ENCODE measurements at places on chromosomes 3 and 15.

DNA sequence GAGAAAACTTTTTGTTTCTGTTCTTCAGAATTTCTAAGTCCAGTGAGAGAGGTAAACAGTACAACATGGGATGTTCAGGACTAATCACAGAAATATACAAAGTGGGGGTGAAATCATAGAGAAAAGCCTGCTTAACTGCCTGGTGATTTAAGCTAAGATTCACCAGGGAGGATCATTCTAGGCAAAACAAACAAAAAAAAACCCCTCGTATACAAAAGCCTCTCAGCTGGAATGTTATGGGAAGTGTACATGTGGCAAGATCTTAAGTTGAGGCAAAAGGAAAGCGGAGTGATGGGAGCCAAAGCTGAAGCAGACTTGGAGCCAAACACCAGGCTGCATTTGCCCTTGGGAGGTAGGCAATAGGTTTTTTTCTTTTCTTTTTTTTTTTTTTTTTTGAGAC is 40.0 kb upstream of the TJP1 start:
- DNase-seq, result no peak

- no peak for DNase-seq
Measured at GRCh38 chr3:125119752-125120378, 64.1 kb upstream of the HEG1 start.

DNA sequence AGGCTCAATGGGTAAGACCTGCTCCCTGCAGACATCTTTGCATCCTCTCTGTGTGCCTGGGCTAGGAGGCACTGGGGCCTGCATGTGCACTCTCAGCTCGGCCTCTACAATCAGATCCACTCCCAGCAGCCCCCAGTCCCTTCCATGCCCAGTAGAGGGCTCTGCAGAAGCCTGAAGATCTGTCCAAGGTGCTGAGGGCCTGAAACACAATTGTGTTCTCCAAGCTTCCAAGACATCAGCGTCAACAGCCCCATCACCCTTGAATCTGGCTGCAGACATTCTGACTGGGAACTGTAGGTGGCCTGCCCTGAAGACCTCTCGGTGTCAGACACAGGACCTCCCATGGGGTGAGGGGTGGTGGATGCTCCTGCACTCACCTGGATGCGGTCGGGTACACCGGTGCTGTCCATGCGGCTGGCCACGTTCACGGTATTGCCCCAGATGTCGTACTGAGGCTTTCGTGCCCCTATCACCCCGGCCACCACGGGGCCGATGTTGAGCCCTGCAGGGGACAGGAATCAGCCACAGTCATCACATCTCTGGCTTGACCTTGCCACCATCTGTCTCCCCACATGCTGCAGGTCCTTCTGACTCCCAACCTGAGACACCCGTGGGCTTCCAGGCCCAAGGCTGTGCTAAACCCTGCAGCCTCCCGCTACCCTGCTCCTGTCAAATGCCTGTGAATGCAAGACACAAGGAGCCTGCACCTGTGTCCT is 84.7 kb downstream of the SEC22A start:
- no peak for DNase-seq

DNA sequence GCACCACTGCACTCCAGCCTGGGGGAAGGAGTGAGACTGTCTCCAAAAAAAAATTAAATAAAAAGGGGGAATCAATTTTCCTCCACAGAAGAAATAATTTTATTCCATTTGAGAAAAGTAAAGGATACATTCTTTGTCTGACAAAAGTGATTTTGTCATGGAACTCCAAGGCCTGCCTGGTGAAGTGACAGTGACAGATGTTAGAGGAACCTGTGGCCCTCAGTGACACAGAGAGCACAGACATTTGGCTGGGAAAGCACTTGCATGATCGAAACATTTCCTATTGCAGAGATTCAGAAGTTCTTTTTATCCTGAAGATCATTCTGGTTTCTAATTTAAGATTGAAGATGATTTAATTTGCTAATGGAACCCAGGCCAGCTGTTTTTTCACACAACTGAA is 5.9 kb downstream of the LYSMD4 start:
- no peak for DNase-seq

DNA sequence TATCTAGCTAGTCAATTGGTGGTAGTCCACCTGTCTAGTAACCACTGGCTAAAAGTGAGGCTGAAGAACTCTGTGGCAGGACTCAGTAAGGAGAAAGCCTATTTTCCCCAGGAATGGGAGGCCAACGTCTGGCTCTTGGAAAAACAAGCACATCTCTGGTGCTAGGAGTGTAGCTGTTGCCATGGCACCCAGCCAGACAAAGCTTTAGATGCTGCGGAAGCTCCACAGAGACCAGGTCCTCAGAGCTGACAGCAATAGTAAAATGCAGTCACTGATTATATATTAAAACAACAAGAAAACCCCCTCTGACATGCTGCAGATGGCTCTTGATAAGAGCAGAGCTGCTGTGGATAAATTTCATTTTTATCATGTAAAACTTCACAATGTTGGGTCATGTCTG is 124.9 kb upstream of the STRIT1 start:
- DNase-seq, result no peak

DNA sequence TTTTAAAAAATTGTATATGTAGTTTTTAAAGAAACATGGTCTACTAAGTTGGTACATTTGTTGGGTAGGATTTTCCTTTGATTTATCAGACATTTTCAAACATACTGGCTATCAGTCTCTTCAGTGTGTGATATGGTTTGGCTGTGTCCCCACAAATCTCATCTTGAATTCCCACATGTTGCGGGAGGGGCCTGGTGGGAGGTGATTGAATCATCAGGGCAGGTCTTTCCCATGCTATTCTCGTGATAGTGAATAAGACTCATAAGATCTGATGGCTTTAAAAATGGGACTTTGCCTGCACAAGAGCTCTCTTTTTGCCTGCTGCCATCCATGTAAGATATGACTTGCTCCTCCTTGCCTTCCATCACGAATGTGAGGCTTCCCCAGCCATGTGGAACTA is 121.9 kb downstream of the ABI3BP start:
- DNase-seq, result no peak

DNA sequence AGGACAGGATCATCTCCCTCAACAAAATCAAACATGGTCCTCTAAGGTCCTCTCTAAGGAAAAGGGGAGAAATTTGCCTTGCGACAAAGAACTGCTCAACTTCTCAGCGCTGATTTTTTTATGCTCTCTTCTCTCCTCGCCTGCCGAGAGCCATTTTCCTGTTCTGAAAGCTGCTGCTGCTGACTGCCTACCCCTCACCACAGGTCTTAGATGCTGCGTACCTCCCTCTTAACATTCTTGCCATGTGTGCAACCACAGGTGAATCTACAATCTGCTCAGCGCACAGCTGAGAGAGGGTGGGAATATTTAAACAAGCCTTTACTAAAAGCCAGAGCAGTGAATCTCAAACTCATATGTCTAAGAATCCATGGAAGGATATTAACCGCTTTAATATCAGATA is 210.7 kb downstream of the SSR3 start:
- DNase-seq, result no peak

- DNase-seq, result no peak
Measured at GRCh38 chr15:34362047-34362773, 4.8 kb downstream of the LPCAT4 start.

DNA sequence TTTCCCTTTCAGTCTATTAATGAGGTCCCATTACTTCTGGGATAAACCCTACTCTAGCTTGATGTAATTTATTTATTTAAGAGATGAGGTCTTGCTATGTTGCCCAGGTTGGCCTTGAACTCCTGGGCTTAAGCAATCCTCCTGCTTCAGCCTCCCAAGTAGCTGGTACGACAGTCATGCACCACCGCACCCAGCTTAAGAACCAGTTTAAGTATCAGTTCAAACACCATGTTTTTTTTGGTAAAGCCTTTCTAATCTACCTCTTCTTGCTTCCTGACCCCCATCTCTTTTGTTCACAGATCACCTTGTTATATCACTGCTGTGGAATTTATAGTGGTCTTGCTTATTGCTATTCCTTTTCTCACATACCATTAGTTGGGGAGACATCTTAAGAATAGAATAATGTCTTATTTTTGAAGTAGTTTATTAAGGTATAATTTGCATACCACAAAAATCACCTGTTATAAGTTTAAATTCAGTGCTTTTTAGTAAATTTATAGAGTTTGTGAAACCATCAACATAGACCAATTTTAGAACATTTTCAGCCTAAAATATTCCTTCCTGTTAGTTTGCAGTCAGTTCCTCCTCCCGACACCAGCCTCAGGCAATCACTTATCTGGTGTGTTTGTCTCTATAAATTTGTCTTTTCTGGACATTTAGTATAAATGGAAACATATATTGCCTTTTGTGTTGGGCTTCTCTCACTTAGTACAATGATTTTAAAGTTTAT is 257.9 kb downstream of the PDCD6IP start:
- no peak for DNase-seq

DNA sequence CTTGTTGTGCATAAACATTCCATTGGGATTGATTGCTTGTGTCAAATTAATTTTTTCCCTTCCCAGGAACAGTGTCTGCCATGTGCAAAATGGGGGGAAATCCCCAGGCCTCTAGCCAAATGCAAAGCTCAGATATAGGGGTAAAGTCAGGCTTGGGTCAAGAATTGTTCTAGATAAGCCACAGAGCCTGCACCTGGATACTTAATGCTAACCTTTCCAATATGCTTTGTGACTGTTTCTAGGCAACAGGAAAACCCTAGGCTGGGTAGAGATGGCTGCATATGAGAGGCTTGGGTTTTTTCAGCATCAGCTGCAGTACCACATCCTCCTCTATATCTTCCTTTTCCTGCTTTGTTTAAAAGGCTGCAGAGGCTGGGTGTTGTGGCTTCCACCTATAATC is 61.9 kb upstream of the ROPN1 start:
- DNase-seq, result no peak

GRCh38 chr3:188868803-188869202 is 303.0 kb upstream of the TPRG1 start:
- DNase-seq, result no peak

- DNase-seq, result no peak
Measured at GRCh38 chr3:129164500-129164899, 3.6 kb upstream of the ISY1 start.

DNA sequence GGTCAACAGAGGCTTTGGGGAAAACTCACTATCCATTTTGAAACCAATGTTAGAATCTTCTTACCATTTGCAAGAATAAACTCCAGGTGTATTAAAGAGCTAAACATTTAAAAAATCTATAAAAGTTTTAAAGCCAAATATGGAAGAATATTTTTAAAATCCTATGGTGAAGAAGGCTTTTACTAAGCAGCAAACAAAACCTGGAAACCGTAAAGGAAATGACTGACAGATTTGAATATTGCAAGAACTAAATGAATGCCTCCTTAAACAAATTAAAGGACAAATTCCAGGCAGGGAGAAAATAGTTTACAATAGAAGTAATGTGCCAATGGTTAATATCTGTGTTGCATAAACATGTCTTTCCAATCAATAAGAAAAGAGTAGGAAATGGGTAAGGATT is 68.1 kb downstream of the KLF15 start:
- no peak for DNase-seq

DNA sequence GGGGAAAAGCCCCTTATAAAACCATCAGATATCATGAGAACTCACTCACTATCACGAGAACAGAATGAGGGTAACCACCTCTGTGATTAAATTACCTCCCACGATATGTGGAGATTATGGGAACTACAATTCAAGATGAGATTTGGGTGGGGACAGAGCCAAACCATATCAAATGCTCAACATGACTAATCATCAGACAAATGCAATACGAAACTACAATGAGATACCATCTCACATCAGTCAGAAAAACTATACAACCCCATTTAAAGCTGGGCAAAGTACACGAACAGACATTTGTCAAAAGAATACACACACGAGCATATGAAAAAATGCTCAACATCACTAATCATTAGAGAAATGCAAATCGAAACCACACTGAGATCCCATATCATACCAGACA is 67.7 kb downstream of the SCAPER start:
- DNase-seq, result no peak

DNA sequence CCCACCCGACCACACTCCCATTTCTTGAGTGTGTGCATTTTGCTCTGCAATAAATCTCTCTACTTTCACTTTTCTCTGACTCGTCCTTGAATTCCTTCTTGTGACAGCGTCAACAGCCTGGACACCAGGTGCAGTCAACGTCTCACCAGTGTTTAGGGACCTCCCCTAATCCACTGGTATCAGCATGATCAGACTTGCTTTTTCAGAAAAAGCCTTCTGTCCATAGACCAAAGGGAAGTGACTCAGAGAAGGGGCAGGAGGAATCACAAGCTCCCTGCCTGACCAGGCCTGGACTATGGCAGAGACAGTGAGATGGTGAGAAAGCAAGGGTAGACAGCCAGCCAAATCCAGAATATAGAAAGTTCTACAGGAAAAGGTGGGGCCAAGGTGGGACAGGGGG is 15.5 kb downstream of the CCR5 start:
- no peak for DNase-seq

DNA sequence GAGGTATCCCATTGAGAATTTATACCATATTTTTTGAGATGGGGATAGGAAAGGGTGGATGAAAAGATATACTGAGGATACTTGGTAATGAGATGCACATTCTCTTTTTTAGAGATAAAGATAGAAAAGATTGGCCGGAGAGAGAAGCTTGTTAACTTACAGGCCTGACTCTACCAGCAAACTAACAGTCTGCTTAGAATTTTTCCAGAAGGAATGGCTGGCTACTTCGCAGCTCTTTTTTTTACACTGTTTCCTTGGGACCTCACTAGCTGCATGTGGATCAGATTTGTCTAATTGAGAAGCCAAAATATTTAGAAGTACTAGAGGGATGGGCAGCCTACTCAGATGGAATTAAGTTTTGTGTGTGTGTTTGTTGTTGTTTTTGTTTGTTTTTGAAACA is 586.6 kb downstream of the TAFA4 start:
- DNase-seq, result no peak

GRCh38 chr3:20352546-20353179 is 166.7 kb upstream of the SGO1 start:
- no peak for DNase-seq

DNA sequence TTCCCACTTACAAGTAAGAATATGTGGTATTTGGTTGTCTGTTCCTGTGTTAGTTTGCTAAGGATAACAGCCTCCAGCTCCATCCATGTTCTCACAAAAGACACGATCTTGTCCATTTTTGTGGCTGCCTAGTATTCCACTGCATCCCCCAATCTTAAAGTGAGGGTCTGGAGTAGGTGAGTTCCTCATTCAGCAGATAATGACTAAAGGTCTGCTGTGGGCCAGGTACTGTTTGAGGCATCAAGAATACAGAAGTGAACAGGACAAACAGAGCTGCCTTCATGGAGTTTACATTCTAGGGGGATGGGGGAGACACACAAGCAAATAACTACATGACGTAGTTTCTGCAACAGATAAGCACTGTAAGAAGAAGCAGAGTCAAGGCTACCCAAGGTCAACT is 24.3 kb downstream of the MKRN2OS start:
- no peak for DNase-seq

DNA sequence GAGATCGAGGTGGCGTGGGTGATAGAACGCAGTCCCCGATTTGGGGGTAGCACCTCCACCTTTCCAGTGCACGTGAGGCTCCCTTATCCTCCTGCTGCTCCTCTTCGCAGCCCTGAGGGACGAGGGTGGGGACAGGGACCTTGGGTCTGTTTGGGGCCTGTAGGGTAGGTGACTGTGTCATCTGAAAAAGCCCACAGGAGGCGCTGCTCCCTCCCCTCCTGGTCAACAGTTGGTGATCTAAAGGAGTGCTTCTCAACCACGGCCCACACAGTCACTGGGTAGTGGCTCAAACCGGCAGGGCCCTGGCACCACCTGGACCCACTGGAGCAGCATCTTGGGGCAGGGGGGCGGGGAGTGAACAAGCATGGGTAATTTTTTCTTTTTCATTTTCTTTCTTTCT is 7.1 kb downstream of the LRRK1 start:
- no peak for DNase-seq
